ENCODE measurements at places on chromosomes 3 and 15.

- no peak for DNase-seq
Measured at GRCh38 chr3:128784232-128784631, 58.2 kb downstream of the RAB7A start.

DNA sequence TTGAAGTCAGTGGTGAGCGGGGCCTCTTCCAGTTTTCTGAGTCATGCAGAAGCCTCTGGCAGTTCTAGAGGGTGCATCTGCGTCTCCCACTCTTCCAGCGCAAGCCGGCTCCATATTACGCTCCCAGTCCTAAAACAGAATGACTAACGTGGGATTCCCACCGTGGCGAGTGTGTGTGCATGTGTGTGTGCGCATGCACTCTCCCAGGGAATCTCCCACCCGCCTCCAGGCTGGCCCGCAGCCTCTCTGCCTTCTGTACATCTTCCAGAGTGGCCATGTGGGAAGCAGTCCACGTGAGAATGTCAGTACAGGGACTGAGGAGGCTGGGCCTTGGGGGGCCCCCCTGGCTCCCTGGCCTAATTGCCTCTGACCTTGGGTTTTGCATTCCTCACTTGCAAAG, 87.7 kb downstream of the LSM3 start:
- DNase-seq, result no peak

DNA sequence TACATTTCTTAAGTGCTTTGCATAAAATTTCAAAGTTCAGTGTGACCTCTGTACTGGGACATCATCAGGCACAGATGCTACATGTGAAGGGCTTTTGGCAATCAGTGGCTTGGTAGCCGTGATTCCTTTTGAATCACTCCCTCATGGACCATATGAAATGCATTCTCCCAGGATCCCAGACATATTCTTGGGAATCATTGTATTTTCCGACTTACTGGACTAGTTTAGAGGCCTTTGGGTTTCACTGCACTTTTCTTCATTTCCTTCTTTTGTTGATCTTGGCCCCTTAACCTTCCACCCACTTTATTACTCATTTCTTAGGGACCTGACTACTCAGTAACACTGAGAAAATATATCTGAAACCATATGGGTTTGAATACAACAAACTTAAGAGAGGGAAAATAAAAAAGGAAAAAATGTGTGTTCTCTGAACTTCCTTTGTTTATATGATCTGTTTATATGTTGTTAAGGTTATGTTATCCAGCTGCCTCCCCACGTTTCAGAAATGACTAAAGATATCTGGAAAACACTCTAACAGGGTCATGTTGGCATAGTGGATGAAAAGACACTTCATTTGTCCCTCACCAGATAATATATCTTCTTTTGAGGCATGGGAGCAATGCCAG, 35.1 kb downstream of the HMG20A start:
- no peak for DNase-seq

- no peak for DNase-seq
Measured at GRCh38 chr3:127151251-127151564, 41.7 kb upstream of the PRR23E start.

- DNase-seq, result no peak
Measured at GRCh38 chr15:62109437-62109836, 42.7 kb downstream of the C2CD4A start.

DNA sequence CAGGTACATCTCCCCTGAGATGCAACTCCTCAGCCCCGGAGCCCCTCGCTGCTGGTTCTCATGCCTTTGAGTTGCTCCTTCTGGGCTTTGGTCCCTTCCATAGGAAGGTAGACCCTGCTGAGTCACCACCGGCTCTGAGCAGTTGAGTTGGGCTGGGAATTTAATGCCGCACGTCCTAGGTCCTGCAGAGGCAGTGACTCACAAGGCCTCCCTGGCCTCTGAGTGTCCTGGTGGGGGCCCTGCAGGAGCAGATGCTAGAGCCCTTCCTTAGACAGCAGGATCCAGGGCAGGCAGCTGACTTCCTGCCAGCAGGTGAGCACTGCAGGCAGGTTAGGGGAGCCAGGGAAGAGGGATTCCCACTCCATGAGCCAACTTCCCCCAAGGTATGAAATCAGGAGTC, 5.5 kb upstream of the NTRK3 start:
- no peak for DNase-seq

- no peak for DNase-seq
Measured at GRCh38 chr3:53361852-53362251, 14.5 kb upstream of the DCP1A start.

- no peak for DNase-seq
Measured at GRCh38 chr3:191339316-191339917, 9.1 kb upstream of the UTS2B start.

Measured in T-helper 17 cell (primary cell).